ENCODE measurements at places on chromosomes 11 and 22.

DNA sequence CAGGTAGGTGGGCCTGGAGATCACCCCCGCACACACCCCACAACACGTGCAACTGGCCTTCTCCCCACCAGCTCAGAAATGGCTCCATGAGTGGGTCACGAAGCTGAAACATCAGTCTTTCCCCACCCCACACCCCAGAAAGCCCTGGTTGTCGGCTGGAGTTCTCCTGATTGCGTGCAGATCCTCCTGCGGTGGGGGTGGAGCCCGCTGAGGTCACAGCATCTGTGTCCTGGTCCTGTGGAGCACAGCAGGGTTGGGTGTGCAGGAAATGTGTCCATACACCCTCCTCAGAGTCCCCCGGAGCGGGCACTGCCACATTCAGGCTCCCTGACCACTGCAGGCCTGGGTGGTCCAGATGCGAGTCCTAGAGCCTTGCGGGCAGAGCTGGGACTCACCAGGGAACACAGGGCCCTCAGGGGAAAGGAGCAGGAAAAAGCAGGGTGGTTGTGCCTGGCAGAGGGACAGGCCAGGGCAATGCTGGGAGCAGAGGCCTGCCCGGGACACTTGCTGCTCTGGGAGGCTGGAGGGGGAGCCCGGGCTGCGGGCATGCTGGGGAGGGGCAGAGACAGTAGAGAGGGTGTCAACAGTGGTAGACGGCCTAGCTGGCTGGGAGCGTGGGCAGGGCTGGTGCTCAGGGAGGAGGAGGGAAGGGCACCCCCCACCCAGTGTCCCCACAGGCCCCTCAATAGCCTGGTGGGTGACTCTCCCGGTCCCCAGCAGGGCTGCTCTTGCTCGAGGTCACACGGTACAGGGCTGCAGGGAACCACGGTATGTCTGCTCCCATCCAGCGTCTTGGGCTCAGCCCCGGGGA is 42.4 kb upstream of the PPARA start:
- no peak for DNase-seq

DNA sequence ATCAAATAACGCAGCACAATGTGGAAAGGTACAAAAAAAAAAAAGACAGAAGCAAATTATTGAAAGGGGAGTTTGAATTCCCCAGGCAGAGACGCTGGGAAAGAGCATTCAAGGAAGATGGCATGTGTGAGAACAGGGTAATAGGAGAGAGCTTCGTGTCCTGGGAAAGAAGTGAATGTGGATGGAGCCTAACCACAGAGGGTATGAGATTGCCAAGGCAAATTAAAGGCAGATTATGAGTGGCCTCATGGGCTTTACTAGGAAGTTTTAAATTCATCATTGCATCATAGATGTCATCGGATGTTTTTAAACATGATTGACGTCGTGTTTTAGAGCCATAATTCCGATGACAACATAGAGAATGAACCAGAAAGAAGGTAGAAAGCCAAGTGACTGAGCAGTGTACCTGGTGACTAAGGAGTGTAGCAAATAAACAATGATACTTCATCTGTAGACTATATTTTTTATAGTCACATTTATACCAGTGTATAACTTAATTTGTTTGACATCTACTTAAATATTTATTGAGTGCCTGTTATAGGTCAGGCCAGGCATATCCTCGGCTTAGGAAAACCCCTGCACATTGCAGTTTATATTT is 151.4 kb downstream of the MSANTD4 start:
- no peak for DNase-seq

DNA sequence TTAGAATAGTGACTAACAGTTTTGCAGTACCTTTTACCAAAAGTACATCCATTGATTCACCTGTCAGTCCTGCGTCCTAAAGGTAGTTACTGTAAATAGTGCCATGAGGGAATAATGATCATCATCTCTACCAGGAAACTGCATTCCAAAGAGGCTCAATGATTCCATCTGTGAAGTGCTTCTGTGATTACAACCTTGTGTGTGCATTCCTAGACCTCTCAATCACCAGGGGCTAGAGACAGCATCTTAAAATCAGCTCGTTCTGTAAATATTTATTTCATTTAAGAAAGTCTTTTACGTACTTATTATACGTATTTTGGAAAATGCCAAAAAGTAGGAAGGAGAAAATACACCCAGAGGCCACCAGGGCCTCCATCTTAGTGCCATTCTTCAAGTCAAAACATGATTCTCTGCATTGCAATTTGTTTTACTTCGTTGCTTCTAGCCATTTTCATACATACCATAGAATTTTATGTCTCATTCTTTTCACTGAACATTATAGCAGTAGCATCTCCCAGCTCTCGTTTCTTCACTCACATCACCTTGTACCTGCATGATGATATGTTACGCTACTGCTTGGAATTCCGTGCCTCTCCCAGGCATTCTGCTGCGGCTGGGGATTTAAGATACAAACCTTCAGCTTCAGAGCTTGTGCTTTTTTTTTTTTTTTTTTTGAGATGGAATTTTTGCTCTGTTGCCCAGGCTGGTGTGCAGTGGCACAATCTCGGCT is 117.0 kb downstream of the SEZ6L start:
- DNase-seq, result no peak

DNA sequence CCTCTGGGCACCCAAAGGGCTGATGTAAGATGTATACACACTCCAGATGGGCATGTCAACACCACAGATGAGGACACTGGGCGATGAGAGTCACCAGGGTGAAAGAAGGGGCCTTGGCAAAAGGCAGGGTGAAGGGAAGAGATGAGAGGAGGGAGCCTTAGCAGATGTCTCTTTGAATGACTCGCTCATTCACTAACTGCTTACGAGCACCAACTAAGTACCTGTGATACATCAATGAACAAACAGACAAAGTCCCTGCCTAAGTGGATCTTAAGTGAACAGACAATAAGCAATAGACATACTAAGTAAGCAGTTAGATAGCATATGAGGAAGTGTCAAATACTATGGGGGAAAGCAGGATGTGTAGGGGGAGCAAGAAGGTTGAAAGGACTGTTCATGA is 7.5 kb downstream of the ME3 start:
- no peak for DNase-seq

DNA sequence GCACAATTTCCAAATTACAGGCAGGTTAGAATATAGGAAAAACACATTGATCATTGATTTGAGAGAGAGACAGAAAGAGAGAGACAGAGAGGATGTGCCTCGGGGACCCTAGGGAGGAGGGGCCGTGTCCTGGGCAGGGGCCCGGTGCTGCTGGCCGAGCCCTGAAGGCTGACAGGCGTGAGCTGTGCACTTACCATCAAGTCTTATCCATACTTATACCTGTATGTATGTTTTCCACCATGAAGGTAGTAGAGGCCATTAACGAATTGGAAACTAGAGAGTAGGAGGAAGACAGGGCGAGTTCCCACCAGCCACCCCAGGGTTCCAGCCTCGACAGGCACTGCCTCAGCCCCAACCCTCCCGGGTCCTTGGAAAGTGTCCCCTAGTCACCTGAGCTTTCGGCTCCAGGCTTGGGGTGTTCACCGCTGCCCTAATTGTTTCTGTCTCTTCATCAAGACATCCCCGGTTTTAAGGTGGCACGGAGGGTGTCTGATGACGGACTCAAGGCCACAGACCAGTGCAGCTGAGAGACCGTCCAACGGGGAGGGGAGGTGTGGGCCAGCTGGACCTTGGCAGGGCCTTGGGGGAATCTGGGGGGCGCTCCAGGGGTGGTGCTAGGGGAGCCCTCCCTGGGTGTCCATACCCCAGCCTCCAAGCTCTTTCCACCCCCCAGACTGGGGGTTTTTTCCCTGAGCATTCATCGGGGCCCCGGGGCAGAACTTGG is 431.3 kb downstream of the TBC1D22A start:
- DNase-seq, result no peak

- no peak for DNase-seq
Observed at GRCh38 chr22:24200619-24201212, 19.4 kb downstream of the SUSD2 start.

DNA sequence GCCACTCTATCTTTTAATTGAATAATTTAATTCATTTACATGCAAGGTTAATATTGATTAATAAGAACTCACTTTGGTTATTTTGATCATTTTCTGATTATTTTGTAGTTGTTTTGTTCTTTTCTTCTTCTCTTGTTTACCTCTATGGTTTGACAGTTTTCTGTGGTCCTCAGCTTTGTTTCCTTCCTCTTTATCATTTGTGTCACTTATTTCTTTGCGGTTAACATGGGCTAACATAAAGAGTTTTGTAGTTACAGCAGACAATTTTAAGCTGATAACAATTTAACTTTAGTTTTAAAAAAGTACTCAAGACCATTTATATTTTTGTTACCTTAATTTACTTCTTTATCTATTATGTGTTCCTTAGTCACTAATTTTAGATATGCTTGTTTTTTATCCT is 1032.8 kb upstream of the RAG2 start:
- no peak for DNase-seq

DNA sequence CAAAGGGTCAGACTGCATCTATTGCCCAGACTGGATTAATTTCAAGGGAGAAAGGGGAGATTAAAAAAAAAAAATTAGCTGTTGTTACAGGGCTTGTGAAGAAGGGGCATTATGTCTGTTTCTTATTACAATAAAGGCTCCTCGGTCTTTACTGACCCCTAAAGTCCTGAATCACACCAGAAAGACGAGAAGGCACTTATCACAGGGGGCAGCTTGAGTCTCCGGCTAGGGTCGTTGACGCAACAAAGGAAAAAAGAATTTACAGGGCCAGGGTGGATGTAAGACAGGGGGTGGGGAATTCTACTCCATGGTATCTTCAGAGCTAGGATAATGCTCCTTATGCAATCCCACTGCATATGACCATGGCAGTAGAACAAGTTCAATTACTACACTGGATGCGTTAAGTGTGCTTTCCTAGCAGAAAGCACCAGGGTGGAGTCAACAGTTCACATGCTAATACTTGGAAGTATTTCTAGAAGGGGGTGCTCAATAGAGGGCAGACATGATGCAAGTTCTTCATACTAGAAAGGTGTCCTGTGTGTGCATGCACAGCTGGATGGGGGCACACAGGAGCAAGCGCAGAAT is 16.5 kb downstream of the DDX17 start:
- DNase-seq, result no peak

DNA sequence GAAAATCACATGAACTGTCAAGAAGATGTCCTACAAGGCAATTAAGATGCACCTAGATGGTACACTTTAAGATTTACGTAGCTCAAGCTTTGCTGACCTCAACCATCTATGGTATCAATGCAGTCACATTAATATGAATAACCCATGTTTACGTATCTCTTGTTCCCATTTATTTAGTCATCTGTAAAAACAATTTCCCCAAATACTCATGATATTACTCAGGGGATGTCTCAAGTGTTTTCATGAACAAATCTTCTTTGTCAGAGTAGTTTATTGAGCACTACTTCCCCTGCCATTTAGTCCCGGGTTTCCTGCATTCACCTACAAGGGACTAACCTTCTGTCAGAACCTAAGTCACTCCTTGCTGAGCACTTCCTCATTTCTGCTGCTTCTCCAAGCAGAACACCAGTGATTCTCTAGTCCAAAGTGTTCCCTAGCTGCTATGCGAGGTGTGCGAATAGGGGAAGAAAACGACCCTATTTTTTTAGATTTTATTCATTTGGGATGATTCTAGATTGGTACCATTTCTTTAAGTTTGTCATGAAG is 554.3 kb upstream of the LRRC4C start:
- no peak for DNase-seq

DNA sequence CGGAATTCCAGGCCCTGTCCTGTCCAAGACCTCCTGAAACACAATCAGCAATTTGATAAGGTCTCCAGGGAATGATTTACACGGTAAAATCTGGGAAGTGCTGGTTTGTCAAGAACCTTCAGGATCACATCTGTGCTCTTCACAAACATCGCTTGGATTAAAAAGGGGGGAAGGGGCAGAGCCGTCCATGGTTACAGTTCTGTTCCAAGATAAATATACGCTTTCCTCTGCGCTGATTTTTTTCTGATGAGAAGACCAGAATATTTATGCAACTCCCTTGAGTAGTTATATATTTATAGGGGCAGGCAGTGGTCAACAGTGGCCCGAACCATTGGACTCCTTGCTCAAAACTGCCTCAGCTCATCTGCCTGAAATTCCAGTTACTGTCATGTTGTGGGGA is 9.2 kb upstream of the APOL5 start:
- no peak for DNase-seq

DNA sequence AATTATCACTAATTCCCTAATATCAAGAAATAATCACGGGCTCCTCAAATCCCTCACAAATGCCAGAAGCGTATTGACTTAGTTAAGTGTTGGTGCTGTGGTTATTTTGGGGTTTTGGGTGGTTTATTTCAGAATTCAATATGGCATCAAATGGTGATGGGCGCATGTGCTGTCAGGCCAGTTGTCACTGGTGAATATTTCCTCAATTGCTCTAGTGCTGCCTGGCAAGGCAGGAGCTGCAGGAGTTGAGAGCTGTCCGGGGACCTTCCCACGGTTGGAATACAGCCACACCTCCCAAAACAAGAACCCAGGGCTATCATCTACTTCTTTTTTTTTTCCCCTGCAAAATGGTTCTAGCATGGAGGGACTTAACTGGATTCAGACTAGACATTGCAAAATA is 10.3 kb downstream of the IGLL5 start:
- no peak for DNase-seq

Measured in CD4-positive, alpha-beta T cell treated with Interleukin-6 for 4 hours (primary cell).